Activated naive CD8-positive, alpha-beta T cell treated with anti-CD3 and anti-CD28 coated beads for 36 hours (primary cell): ENCODE measurements at places on chromosomes 2 and 18.

- peaks cover 27% of the 10 kb centered on the region for H3K4me1 ChIP-seq
- peaks cover 21% of the 10 kb centered on the region for H3K36me3 ChIP-seq
- H3K27me3 ChIP-seq: no peaks in the 10 kb centered on the region
- no peak for DNase-seq
- no peak overlapping the region for H3K4me3 ChIP-seq
Observed at GRCh38 chr18:62089174-62089573, 97.7 kb downstream of the PIGN start.

DNA sequence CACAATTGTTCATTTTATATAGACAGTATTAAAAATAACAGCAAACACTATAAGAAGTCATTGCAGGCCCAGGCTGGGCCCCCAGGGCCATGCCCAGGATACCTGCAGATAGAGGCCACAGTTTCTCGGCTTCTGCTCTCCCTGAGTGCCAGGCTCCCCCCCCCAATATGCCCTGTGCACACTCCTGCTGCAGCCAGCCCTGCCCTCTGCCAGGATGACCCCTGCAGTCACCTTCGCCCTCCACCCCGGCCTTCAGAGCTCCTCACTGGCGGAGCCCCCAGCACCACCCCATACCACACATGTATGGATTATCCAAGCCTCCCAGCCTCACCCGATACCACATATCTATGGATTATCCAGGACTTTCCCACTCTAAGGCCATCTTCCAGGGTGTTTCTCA lies 104.5 kb downstream of the TPO start:
- H3K27ac ChIP-seq: no peak overlapping the region
- H3K4me1 ChIP-seq: peaks cover 17% of the 10 kb centered on the region
- H3K4me3 ChIP-seq: no peak overlapping the region
- no peaks in the 10 kb centered on the region for H3K27me3 ChIP-seq

GRCh38 chr2:112486895-112487294 lies 4.9 kb downstream of the TTL start:
- no peak overlapping the region for H3K4me3 ChIP-seq
- H3K4me1 ChIP-seq: peaks cover 32% of the 10 kb centered on the region
- H3K36me3 ChIP-seq: peaks cover 22% of the 10 kb centered on the region
- no peak for DNase-seq
- no peaks in the 10 kb centered on the region for H3K27me3 ChIP-seq

DNA sequence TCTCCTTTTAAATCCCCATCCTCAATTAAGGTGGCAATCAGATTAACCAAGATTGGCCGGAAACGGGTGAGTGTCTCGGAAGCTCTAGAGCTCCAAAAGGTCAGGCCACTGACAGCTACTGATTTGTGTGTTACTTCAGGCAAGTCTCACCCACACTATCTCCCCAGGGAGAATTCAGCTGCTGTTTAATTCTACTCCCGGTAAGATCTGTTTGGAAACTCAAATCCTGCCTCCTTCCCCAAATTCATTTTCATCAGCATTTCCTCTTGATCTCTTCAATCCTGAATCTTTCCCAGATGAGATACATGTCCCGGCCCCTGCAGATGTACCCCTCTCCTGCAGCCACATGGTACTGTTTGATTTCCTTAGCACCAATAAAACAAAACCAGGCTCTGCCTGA lies 34.9 kb downstream of the EFR3B start:
- no peaks in the 10 kb centered on the region for H3K36me3 ChIP-seq
- H3K4me1 ChIP-seq: no peaks in the 10 kb centered on the region
- peaks cover 17% of the 10 kb centered on the region for H3K27me3 ChIP-seq
- H3K27ac ChIP-seq: no peak overlapping the region
- no peak for DNase-seq

DNA sequence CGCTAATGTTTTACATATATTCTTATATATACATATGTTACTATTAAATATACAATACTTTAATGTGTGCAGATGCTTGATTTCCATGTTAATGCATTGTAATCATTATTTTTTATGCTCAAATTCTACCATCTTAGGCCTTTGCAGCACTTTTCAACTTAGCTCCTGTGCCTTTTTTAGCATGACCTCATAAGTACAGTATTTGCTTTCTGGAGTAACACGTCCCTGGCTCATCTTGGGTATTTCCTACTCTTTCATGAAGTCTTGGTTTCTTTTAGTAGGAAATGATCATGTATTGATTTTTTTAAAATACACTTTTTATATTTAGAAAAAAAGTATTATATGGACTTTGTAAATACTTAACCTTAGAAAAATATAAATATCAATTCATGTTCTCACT lies 36.5 kb downstream of the CAB39 start:
- DNase-seq: no peak
- H3K4me3 ChIP-seq: no peak overlapping the region
- H3K4me1 ChIP-seq: peaks cover 56% of the 10 kb centered on the region
- H3K27me3 ChIP-seq: no peaks in the 10 kb centered on the region
- H3K27ac ChIP-seq: no peak overlapping the region

DNA sequence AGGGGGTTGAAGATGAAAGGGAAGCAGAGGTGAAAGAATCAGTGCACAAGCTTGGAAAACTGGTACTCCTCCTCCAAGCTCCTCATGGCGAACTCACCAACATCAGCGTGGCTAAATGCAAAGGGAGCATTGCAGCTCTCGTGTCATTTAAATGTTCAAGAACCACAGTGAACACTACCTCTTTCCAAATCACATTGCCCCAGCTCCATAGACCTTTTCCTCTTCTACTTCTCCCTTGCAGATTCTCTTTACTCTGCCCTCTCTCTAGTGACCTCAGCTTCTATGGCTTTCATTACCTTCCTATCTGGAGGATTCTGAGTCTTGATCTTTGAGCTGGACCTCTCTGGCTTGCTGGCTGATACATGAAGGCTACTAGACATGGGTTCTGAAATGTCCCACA lies 14.3 kb downstream of the EPB41L3 start:
- no peak overlapping the region for H3K4me3 ChIP-seq
- no peak for DNase-seq
- peaks cover 26% of the 10 kb centered on the region for H3K27me3 ChIP-seq
- no peaks in the 10 kb centered on the region for H3K36me3 ChIP-seq

DNA sequence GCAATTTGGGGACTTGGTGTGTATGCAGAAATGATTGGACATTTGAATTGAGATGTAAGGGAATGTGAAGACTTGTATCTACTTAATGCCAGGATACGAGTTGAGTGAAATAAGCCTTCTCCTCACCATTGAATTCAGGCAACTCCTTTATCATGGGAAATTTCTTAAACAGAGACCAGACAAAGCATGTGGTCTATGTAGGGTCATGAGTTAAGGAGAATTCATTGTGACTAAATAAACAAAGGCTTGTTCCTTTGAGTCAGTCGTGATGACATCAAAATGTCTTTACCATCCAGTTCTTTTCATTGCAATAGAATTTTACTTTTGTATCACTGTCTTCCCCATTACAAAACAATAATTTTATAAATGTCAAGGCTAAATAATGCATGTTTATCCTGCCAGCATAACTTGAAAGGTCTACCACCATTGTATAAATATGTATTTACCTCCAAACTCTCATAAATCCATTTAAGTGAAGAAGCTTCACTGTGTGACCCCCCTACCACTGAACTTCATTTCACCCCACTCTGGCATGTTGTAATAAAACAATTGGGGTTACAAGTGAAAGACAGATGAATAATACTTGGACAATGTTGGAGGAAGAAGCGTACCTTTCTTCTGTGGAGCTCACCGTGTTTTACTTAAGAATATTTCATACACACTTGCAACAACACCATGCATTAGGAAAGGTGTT lies 149.4 kb downstream of the EPHA4 start:
- H3K4me3 ChIP-seq: no peak overlapping the region
- no peak for DNase-seq
- H3K4me1 ChIP-seq: no peaks in the 10 kb centered on the region
- no peaks in the 10 kb centered on the region for H3K27me3 ChIP-seq
- H3K36me3 ChIP-seq: no peaks in the 10 kb centered on the region

- H3K4me1 ChIP-seq: peaks cover 4% of the 10 kb centered on the region
- H3K27me3 ChIP-seq: no peaks in the 10 kb centered on the region
- peaks cover 5% of the 10 kb centered on the region for H3K36me3 ChIP-seq
Observed at GRCh38 chr2:231152800-231153557, 28.1 kb upstream of the HTR2B start.

GRCh38 chr2:72896446-72896845 lies 9.2 kb downstream of the SPR start:
- peaks cover 3% of the 10 kb centered on the region for H3K36me3 ChIP-seq
- H3K27me3 ChIP-seq: peaks cover 48% of the 10 kb centered on the region

DNA sequence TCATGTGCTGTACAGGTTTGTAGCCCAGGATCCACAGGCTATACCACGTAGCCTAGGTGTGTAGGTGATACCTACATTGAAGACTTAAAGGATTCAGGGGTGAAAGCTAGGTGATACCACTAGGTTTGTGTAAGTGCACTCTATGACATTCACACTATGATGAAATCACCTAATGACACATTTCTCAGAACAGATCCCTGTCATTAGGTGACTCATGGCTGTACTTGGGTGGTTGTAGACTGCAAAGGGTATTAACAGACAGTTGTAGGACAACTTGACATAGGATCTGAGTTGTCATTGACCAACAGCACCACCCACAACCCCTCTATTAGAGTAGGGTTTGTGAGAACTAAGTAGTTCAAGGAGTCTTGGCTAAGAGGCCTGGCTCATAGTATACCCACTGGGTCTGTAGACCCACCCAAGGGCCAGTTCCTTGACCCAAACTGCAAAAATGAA lies 27.7 kb upstream of the SMCHD1 start:
- H3K36me3 ChIP-seq: peaks cover 2% of the 10 kb centered on the region
- H3K4me3 ChIP-seq: no peak overlapping the region
- DNase-seq: no peak
- H3K4me1 ChIP-seq: peaks cover 26% of the 10 kb centered on the region
- H3K27me3 ChIP-seq: no peaks in the 10 kb centered on the region
- peak overlapping the region; percentile 65 for H3K27ac ChIP-seq

DNA sequence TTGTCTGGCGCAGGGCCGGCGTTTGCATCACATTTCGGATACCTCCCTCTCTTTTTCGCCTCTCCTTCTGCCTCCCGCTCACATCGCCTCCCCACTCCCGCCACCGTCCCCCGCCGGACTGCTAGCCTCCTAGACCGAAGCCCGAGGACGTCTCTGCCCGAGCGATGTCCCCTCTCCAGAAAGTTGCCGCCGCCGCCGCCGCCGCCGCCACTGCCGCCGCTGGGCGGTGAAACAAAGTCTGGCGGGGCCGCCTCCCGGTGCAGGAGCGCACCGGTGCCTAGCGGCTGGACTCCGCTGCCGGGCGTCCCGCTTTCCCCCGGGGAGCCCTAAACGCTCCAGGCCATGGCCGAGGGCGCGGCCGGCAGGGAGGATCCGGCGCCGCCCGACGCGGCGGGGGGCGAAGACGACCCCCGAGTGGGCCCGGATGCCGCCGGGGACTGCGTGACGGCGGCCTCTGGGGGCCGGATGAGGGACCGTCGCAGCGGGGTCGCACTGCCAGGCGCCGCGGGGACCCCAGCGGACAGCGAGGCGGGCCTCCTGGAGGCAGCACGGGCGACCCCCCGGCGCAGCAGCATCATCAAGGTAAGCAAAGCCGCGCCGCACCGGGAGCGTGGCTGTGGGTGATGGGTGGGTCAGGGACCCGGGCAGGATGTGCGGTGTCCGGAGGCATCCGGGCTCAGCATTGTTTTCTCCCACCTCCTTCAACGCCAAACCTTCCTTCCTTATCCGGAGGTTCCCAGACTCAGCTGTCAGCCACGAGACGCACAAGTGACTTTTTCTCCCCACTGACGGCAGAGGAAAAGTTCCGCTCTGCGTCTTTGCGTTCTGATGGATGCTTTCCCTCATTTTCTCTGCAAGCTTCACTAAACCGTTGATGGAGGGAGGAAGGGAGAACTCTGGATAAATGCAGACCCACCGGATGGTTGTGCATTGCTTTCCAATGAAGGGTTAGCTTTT lies 643 bp downstream of the PLCL1 start:
- H3K27ac ChIP-seq: no peak overlapping the region
- peak; percentile 48 for DNase-seq
- H3K4me3 ChIP-seq: peak overlapping the region; percentile 92
- no peaks in the 10 kb centered on the region for H3K36me3 ChIP-seq
- H3K4me1 ChIP-seq: peaks cover 41% of the 10 kb centered on the region
- H3K27me3 ChIP-seq: no peaks in the 10 kb centered on the region

DNA sequence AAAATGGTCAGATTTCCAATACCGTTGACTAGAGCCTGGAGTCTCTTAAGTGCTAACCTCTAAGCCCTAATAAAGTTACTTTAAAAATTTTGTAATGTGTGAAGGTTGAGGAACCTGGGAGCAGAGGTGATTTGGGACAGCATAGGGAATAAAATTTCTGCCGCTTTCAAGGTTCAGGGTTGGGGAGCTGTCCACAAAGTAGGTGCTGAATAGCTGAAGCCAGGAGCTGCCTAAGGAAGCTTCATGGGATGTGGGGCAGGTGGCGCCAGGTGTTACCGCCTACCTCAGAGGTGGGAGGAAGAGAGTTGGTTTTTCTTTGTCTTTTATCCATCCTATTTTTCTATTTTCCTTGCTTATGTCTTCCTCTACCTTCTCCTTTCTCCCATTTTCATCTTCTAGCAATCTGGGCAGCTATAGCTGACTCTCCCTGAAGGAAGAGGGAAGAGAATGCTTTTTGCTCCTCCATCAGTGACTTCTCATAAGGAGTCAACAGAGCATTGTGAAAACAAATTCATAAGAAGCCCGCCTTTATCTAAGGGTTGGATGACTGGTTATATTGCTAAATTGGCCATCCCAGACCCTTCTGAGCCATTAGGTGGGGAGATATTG lies 178.7 kb downstream of the CLIP4 start:
- H3K27ac ChIP-seq: no peak overlapping the region
- H3K36me3 ChIP-seq: no peaks in the 10 kb centered on the region
- H3K4me1 ChIP-seq: no peaks in the 10 kb centered on the region

GRCh38 chr2:112661656-112662305 lies 16.0 kb downstream of the SLC20A1 start:
- H3K4me1 ChIP-seq: peaks cover 41% of the 10 kb centered on the region
- no peaks in the 10 kb centered on the region for H3K27me3 ChIP-seq
- peaks cover 52% of the 10 kb centered on the region for H3K36me3 ChIP-seq
- peak overlapping the region; percentile 14 for H3K27ac ChIP-seq
- H3K4me3 ChIP-seq: no peak overlapping the region

DNA sequence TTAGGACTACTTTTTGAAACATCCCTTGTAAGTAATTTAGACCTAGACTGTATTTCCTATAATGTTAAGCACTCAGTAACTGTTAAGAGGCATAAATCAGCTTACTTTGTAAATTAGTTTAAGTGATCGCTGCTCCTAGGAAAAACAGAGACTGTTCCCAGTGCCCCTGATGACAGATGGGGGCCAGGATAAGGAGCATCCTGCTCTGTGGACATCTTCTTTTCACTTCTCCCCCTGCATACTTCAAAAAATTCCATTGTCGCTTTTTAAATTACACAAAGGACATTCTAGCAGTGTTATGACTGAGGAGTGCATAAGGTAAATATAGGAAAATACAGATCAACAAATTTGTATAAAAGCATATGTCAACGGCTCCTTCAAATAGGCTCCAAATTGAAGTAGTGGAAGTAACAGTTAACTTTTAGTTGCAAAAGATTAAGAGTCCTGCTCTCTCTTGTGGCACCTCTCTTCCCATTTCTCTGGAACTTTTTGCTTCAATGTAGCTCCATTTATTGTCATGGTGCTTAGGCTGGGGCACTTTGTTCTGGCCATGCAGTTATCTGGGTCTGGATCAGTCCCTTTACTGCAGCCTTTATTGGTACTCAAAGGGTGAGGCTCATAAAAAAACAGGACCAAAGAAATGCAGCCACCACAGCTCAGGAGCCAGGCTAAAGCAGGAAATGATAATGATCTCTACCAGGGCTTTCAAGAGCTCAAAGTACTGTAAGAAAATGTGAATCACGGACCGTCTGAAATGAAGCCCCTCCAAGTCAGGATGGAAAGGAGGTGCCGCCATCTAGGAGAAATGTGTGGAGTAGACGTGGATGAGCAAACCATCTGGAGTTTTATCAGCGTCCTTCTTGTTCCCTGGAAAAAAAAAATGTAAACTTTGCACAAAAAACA lies 162.1 kb upstream of the ZNF516 start:
- no peaks in the 10 kb centered on the region for H3K36me3 ChIP-seq
- no peak overlapping the region for H3K27ac ChIP-seq
- H3K4me1 ChIP-seq: peaks cover 20% of the 10 kb centered on the region
- peaks cover 61% of the 10 kb centered on the region for H3K27me3 ChIP-seq
